Vagina (tissue), 2 donors: ENCODE measurements at places on chromosomes 7 and 10. TPM values are rescaled to one million over a fixed set of nuclear protein-coding genes. Genes with fewer than 3 reads are reported as not detected.

The PRKG1 gene
- total RNA-seq, result 17.9 TPM

The EEPD1 gene
- total RNA-seq, result 9.8 TPM

The PVRIG gene
- 1.7 TPM for total RNA-seq

The CHN2 gene
- total RNA-seq, result 11.0 TPM

The NME8 gene
- not detected for total RNA-seq

The STAG3 gene
- not detected for total RNA-seq

The DPYSL4 gene
- total RNA-seq, result 0.49 TPM

DNA sequence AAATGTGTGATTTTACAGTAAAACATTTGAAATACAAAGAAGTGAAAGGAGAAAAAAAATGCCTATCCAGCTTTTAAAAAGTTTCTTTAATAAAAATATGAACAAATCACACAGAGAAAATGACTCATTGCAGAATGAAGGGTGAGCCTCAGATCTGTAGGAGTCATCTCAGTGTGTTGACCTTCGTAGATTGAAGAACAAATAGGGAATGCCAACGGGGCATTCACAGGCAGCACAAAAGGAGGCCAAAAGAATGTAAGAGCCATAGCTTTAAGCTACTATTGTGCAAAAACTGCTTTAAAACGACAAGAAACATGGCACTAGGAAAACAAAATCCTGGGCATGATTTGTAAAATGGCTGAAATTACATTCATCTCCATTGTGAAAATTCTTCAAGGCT is 782.7 kb upstream of the CELF2 start:
- H3K36me3 ChIP-seq, result no peaks in the 10 kb centered on the region
- no peaks in the 10 kb centered on the region for H3K27me3 ChIP-seq
- no peaks in the 10 kb centered on the region for H3K4me1 ChIP-seq
- no peak overlapping the region for H3K27ac ChIP-seq

- no peaks in the 10 kb centered on the region for H3K27me3 ChIP-seq
- H3K4me1 ChIP-seq, result no peaks in the 10 kb centered on the region
- no peaks in the 10 kb centered on the region for H3K36me3 ChIP-seq
- H3K4me3 ChIP-seq, result no peak overlapping the region
Observed at GRCh38 chr7:19405541-19405940, 260.3 kb upstream of the FERD3L start.

DNA sequence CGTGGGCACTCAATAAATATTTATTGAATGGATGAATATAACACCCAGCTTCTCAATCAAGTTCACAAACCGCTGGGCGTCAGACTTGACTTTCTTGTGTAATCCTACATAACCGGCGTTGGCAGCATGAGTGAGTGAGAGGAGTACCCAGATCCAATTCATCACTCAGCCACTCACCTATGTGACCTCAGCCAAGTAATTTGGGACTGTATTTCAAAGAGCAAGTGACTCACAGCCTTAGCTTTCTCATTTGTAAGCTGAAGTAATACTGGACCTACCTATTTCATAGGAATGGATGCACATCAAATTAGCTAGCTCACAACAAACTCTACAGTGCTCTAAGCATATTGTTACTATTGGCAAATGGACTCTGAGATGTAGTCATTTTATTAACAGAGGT is 53.8 kb upstream of the FAM204A start:
- H3K4me3 ChIP-seq, result no peak overlapping the region
- no peaks in the 10 kb centered on the region for H3K4me1 ChIP-seq

GRCh38 chr7:8561449-8561848 is 128.0 kb downstream of the NXPH1 start:
- H3K4me1 ChIP-seq, result no peaks in the 10 kb centered on the region
- no peak overlapping the region for H3K27ac ChIP-seq
- no peaks in the 10 kb centered on the region for H3K27me3 ChIP-seq
- no peaks in the 10 kb centered on the region for H3K36me3 ChIP-seq

DNA sequence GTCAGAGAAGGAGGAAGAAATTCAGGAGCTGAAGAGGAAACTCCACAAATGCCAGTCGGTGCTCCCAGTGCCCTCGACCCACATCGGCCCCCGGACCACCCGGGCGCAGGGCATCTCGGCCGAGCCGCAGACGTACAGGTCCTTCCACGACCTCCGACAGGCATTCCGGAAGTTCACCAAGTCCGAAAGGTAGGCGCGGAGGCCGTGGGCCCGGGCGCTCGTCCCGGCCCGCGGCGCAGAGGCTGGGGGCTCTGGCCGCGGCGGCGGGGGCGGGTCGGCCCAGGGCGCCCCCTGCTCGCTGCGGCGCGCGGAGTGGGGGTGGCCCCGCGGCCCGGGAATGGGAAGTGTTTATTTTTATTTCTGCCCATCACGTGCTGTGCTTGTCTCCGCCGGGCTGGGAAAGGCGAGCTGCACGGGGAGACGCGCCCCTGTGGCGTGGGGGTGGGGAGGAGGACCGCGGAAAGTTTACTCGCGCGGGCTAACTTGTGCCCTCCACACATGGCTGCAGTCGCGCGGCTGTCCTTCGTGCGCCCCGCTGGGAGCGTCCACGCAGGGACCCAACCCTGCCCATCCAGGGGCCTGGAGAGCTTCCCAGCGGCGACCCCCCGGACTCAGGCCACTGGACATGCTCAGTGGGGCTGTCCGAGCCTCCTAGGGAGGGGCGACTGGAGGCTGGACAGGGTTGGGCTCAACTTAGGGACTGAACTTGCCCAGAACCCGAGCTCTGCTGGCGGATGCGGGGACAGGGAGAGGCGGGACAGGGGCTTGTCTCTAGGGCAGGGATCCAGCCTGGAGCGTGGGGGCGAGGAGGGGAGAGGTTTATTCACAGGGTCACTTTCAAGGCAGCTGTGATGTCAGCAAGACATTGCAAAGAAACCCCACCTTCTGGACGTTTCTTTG is 82.6 kb upstream of the PRKG1 start:
- H3K4me1 ChIP-seq, result peaks cover 15% of the 10 kb centered on the region
- no peaks in the 10 kb centered on the region for H3K27me3 ChIP-seq
- no peak for DNase-seq
- no peaks in the 10 kb centered on the region for H3K36me3 ChIP-seq

GRCh38 chr10:127374901-127375300 is 174.2 kb upstream of the NPS start:
- no peak for DNase-seq
- H3K27me3 ChIP-seq, result no peaks in the 10 kb centered on the region
- no peak overlapping the region for H3K4me3 ChIP-seq

- H3K36me3 ChIP-seq, result no peaks in the 10 kb centered on the region
- no peak overlapping the region for H3K4me3 ChIP-seq
- H3K27ac ChIP-seq, result no peak overlapping the region
- no peak for DNase-seq
Observed at GRCh38 chr10:14806318-14806717, 31.5 kb downstream of the CDNF start.

- no peak overlapping the region for H3K4me3 ChIP-seq
- DNase-seq, result no peak
- no peaks in the 10 kb centered on the region for H3K4me1 ChIP-seq
- H3K27me3 ChIP-seq, result no peaks in the 10 kb centered on the region
Observed at GRCh38 chr7:4809091-4809591, 33.7 kb downstream of the AP5Z1 start.

DNA sequence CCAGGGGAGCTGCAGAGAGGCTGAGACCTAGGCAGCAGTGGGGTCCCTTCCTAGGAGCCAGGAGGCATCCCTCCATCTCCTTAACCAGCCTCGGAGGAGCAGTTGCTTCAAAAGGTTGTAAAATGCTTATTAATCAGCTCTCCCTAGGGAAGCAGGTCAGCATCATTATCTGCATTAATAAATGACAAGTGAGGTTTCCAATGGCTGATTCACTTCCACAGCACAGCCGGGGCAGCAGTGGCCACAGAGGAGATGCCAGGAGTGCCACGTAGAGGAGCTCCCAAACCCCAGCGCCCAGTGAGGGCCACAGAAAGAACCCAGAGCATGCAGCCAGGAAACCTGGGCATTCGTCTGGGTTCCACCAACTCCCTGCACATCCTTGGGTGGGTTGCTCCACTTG is 8.2 kb upstream of the NPFFR1 start:
- no peak for DNase-seq
- no peaks in the 10 kb centered on the region for H3K27me3 ChIP-seq
- H3K36me3 ChIP-seq, result no peaks in the 10 kb centered on the region
- H3K4me1 ChIP-seq, result peaks cover 16% of the 10 kb centered on the region
- no peak overlapping the region for H3K4me3 ChIP-seq

DNA sequence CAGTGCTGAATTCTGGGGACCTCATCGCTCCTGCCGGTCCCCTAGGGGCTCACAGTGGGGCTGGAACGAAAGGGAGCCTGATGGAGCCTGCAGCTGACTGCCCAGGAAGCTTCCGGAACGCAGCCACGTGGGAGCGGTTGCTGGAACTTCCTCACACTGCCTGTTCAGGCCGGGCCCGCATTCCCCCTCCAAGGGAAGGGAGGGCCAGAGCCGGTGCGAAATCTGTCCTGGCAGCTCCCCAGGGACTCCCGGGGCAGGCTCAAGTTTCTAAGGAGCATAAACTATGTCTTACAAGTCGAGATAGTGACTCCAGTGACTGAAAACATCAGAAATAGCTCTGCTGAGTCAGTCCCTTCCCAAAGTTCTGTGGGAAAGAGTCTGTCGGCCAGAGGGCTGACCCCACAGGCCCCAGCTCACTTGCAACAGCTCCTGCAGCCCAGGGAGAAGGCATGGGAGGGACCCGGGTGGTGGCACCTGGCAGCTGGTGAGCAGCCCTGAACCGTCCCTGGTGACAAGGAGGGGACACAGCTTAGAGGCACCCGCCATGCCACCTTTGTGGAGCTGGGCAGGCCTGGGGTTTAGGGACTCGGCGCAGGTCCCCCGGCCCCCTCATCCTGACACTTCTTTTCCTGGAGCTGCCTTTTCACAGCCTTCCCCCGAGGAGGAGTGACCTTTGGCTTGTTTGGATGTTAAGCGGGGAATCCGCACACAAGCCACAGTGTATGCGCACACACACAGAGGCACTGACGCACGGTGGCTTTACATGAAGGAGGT is 47.6 kb downstream of the PDGFA start:
- no peak overlapping the region for H3K4me3 ChIP-seq
- no peaks in the 10 kb centered on the region for H3K36me3 ChIP-seq
- peaks cover 23% of the 10 kb centered on the region for H3K4me1 ChIP-seq

DNA sequence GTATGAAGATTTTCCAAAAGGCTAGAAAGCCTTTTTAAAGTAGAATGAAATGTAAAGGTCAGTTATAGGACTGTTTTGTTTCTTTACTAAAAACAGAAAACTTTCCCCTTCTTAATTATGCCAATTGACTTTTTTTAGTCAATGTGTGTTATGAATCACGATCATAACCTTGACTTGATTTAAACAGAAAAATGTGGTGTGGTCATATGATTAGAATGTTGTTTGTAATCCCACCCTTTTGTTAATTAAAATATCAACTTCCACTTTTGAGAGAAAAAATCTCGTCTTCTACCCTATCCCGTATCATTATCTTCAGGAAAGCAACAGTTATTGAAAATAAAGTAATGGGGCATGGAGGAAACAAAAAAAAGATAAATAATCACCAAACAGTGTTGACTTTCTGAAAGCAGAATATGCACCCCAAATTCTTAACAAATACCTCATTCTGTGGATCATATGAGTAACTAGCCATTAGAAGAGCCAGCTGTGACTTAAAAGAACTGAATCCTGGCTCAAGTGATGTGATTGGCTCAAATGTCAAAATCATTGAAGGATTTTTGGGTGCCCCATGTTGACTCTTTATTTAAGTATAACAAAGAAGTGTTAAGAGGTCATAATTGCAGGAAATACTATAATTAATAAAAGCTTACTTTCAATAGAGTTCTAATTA is 32.3 kb upstream of the SLC16A12 start:
- no peaks in the 10 kb centered on the region for H3K36me3 ChIP-seq
- H3K27ac ChIP-seq, result no peak overlapping the region
- no peak overlapping the region for H3K4me3 ChIP-seq

DNA sequence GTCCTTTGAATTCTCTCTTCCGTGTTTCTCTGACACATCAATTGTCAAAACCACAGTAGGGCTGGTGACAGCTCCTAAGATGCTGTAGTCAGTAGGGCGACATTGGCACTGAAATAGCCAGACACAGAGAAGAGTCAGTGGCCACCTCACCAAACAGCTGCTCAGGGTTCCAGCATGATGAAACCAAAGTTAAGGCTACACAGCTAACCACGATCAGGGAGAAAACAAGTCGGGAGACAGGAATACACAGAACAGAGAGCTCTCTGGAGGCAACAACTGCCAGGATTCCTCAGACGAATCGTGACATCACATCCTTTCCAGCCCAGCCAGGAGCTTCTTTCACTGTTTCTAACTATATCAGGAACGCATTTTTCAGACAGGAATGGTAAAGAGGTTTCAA is 922.2 kb downstream of the SORCS1 start:
- H3K27me3 ChIP-seq, result no peaks in the 10 kb centered on the region
- no peak overlapping the region for H3K4me3 ChIP-seq
- DNase-seq, result no peak
- no peak overlapping the region for H3K27ac ChIP-seq

- DNase-seq, result no peak
- H3K27ac ChIP-seq, result no peak overlapping the region
- H3K4me1 ChIP-seq, result no peaks in the 10 kb centered on the region
- H3K27me3 ChIP-seq, result no peaks in the 10 kb centered on the region
- no peak overlapping the region for H3K4me3 ChIP-seq
- H3K36me3 ChIP-seq, result no peaks in the 10 kb centered on the region
Observed at GRCh38 chr10:30542001-30542894, 87.3 kb downstream of the LYZL2 start.

DNA sequence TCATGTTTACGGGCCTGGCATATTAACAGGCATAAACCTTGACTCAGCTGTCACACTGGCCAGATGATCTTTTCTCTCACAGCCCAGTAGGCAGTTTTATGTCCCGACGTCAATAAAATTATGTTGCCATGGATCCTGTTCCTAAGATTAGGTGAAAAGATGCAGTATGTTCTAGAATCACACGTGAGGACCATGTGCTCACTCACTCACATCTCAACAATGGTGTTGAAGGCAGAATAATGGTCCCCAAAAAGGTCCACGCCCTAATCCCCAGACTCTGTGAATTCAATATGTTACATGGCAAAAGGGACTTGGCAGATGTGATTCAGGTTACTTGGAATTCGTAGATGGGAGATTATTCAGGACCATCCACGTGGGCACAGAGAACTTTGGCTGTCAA is 3.5 kb downstream of the DOCK1 start:
- no peak for DNase-seq
- H3K27ac ChIP-seq, result no peak overlapping the region
- no peaks in the 10 kb centered on the region for H3K27me3 ChIP-seq
- no peaks in the 10 kb centered on the region for H3K36me3 ChIP-seq

DNA sequence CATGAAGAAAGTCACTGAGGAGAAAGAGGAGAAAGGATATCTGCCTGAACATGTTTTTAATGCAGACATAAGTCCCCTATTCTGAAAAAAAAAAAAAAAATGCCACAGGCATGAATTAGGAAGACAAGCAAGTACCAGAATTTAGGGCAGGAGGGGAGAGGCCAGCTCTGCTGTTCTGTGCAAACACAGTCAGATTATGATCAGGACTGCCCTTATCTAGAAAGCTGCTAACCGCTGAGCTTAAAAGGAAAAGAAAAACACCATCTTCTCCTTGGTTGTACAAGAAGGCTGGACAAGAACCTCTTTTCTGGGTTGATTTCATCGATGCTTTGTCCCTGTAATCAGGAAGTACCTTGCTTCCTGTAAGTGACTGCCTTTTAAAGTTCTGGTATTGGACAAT is 15.3 kb upstream of the PWWP2B start:
- no peaks in the 10 kb centered on the region for H3K27me3 ChIP-seq
- H3K36me3 ChIP-seq, result no peaks in the 10 kb centered on the region
- H3K4me1 ChIP-seq, result no peaks in the 10 kb centered on the region
- no peak overlapping the region for H3K27ac ChIP-seq
- H3K4me3 ChIP-seq, result no peak overlapping the region

GRCh38 chr10:99467236-99467999 is 37.0 kb upstream of the GOT1 start:
- no peaks in the 10 kb centered on the region for H3K27me3 ChIP-seq
- DNase-seq, result no peak
- H3K4me1 ChIP-seq, result no peaks in the 10 kb centered on the region

- no peak overlapping the region for H3K27ac ChIP-seq
- no peak for DNase-seq
Observed at GRCh38 chr10:97020452-97021400, 165.0 kb downstream of the SLIT1 start.
